ENCODE measurements at places on chromosomes 3 and 15.

- no peak for DNase-seq
Observed at GRCh38 chr15:29102911-29103823, 166.5 kb downstream of the NSMCE3 start.

- no peak for DNase-seq
Observed at GRCh38 chr15:57575363-57575762, 16.3 kb upstream of the MYZAP start.

DNA sequence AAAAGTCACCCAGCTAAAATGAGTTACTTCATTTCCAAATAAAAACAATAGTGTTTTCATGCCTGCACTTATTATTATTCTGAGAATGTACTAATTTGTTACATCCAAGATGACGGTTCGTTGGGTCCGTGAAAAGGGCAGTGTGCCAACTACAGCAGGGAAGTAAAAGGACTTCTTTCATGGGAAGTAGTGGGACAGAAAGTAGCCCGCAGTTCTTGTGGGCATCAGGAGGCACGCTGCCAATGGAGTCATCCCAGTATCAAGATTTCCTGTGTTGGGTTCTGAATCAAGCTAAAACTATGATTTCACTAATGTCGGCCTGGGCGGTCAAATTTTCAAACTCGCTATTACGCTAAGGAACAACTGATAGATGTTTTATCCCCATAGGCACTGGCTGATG, 254.5 kb upstream of the SOX2 start:
- DNase-seq, result no peak

GRCh38 chr3:129176051-129176450, 7.6 kb downstream of the CNBP start:
- no peak for DNase-seq

- no peak for DNase-seq
Observed at GRCh38 chr15:95032156-95032555, 800.8 kb downstream of the MCTP2 start.

GRCh38 chr3:33803894-33804526, 5.6 kb downstream of the PDCD6IP start:
- no peak for DNase-seq

- no peak for DNase-seq
Observed at GRCh38 chr15:89870006-89870405, 23.8 kb downstream of the AP3S2 start.

DNA sequence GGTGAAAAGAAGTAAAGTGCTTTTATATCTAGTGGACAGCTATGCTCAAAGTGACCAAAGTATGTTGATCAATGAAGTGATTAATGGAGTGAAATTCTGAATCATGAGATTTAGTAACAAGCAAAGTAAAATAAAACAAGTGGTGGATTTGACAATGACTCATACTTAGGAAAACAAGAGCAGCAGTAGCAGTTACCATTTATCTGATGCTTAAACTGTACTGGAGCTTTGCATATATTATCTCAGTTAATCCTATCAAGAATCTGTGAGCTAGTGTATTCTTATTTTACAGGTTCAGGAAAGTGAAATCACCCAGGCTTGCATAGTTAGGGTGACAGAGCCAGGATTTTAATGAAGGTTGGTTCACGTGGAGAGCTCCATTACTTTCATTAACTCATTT, 50.6 kb upstream of the SPATA16 start:
- no peak for DNase-seq

- no peak for DNase-seq
Observed at GRCh38 chr15:59443341-59444072, 5.5 kb downstream of the FAM81A start.

GRCh38 chr3:189269365-189269764, 97.6 kb downstream of the TPRG1 start:
- DNase-seq, result no peak

- DNase-seq, result no peak
Observed at GRCh38 chr3:94643400-94643799, 580.5 kb downstream of the NSUN3 start.

GRCh38 chr15:58423831-58424608, 7.8 kb upstream of the LIPC start:
- DNase-seq, result no peak

DNA sequence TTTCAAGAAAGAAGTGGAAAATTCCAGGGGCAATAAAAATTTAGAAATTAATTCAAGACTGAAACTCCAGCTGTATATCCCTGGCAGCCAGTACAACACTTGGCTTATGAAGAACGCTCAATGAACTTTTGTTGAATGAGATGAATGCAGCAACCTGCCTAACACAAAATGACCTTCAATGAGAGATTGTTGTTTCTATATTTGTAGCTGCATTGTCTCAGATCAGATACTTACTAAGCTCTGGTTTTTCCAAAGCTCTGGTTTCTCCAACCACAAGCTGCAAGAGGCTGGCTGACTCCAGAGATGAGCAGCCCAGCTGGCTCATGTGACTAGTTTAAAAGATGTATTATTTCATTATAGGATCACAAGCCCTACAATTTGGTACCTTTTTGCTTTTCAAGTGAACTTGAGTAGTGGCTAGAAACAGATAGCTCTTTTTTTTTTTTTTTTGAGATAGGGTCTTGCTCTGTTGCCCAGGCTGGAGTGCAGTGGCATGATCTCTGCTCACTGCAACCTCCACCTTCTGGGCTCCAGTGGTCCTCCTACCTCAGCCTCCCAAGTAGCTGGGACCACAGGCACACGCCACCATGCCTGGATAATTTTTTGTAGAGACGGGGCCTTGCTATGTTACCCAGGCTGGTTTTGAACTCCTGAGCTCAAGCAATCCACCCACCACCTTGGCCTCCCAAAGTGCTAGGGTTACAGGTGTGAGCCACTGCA, 57.4 kb downstream of the UMPS start:
- no peak for DNase-seq

- DNase-seq, result no peak
Observed at GRCh38 chr3:122403489-122403888, 12.4 kb downstream of the WDR5B start.

- no peak for DNase-seq
Observed at GRCh38 chr3:64859625-64860535, 172.1 kb upstream of the ADAMTS9 start.

GRCh38 chr3:52572221-52572620, 35.8 kb downstream of the UQCC5 start:
- no peak for DNase-seq

- DNase-seq, result no peak
Observed at GRCh38 chr3:28615971-28616370, 267.3 kb upstream of the AZI2 start.

DNA sequence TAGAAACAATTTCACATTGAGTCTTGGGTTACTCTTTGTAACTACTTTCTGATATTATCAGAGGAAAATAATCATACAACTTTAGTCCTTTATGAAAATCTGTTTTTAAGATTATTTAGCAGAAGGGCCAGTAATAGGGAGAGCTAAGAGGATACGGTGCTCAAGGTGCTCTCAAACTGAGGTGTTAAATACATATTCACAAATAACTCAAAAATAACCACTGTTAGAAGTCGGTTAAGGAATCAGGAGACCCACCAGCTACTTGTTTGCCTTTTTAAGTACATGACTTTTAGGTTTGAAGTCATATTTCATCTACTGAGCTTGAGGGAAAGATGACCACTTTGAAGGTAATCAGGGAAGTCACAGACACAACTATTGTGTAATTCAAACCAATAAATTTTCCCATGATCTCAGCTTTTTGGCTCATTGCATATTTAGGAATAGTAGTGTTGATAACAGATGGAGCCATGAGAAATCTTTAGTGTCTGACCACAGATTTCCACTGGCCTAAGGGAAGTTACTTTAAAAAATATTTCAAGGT, 1.4 kb upstream of the RSRC1 start:
- DNase-seq, result no peak

DNA sequence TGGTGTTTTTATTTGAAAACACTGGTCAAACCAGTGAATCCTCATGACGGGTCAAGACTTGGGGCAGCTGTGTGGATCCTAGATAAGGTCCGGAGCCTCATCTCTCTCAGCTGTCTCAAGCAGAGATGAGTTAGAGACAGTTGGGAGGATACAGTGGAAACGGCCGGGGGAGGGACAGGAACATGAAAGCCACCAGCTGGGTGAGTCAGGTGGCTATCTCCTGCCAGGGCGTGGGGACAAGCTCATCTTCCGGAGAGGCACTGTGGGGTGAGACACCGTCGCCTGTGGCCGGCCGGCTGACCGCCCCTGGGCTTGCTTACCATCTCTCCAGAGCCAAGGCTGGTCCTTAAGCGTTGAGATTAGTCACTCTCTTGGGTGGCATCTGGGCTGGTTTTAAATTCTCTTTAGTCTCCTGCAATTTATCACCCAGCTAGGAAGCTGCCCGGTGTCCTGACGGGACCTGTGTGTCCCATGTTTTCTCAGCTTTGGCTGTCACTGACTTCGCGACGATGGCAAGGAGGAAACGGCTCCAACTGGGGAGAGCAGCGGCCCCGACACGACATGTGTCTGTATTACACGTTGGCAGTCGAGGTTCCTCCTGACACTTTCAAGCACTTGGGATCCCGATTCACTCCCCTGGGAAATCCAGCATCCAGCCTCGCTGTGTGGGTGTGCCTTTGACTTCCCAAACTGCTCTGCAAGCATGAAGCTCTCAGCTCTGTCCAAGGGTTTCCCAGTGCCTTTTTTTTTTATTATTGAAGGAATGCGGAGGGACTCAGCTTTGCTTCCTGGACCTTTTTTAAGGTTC, 7.5 kb downstream of the ST8SIA2 start:
- no peak for DNase-seq

DNA sequence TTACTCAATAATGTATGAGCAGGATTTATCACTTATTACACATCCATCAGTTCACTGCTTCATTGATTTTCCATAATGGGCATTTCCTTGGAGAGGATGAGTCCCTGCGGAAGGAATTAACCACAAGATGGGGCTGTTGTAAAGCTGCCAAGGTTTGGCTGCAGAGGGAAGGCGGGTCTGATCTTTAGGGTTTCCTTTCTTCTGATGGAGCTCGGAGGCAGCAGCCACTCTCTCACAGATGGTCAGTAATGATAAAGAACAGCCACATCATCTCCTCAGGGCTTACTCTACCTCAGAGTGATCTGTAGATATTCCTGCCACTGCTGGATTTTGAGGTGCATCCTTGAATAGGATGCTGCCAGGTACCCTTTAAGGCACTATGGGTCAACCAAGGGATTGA, 115.2 kb downstream of the USP13 start:
- DNase-seq, result no peak

- no peak for DNase-seq
Observed at GRCh38 chr15:94467034-94467433, 235.7 kb downstream of the MCTP2 start.

GRCh38 chr3:29513236-29513635, 232.4 kb downstream of the RBMS3 start:
- DNase-seq, result no peak

- DNase-seq, result no peak
Observed at GRCh38 chr15:91482799-91483198, 370.7 kb upstream of the SLCO3A1 start.

DNA sequence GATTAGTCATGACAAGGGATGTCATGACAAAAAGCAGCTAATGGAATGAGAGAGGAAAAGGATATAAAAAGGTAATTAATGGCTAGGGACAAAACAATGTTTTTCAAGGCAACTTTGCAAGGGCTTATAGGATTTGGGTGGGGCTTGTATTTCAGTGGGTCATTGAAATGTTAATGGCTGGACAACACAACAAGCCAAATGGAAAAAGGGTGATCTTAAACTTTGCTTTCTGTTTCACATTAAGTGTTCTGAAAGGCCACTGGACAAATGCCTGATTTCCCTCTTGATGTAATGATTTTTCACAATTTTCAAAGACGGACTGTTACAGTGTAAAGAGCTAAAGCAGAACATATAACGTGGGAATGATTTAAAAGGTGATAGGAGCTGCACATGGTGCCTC, 345.0 kb downstream of the TUSC7 start:
- DNase-seq, result no peak

GRCh38 chr3:156323466-156323865, 203.1 kb downstream of the KCNAB1 start:
- no peak for DNase-seq

DNA sequence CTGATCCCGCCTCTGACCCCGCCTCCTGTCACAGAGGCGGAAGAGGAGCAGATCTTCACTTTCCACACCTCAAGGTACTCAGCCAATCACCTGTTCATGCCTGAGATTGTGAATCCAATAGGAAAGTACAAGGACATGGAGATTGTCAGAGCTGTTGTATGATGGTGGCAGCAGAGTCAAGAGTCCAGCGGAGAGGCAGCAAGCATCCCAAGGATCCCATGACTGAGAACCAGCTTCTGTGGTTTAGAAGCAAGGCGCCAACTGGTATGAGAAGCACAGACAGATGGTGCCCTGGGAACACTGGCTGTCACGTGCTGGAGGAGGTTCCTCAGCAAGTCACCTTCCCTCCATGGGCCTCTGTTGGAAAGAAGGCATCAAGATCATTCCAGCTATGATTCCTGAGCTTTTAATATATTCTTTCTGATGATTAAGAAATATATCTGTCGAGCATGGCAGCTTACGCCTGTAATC, 93.9 kb downstream of the CPN2 start:
- no peak for DNase-seq

- DNase-seq, result no peak
Observed at GRCh38 chr3:63364495-63364894, 86.4 kb downstream of the SYNPR start.

GRCh38 chr3:123096731-123097130, 29.9 kb downstream of the PDIA5 start:
- no peak for DNase-seq

GRCh38 chr3:140545197-140545596, 132.7 kb upstream of the TRIM42 start:
- DNase-seq, result no peak

DNA sequence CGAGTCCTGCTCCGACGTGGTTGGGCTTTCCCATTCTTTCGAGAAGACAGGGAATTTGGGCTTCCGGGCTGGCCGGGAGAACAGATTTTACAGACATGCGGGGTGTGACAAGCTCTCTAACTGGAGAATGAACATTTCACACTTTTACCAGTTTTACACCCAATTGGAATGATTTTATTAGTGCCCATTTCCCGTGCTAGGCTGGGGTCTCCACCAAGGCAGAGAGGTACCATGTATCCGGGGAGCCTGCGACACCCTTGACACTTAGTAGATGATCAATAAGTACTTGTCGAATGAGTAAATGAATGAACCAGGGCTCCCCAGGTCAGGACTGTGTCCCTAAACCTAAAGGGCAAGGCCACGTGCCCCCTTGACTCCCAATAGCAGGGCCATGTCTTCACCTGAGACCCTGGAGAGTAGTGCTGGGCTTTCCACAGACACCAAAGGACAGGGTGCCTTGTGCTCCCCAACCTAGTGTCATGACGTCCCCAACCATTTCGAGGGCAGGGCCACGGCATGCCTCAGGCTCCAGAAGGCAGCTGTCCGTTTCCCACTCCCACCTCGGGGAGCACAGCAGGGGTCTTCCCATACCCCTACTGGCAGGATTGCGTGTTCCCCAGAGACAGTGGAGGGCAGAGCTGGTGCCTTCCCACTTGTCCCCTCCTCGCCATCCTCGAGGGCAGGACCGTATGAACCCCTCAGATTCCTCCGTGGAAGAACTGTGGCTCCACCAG, 679 bp upstream of the MYD88 start:
- peak; percentile 26 for DNase-seq

GRCh38 chr15:29939404-29939803, 117.1 kb upstream of the TJP1 start:
- no peak for DNase-seq

- DNase-seq, result no peak
Observed at GRCh38 chr3:68817243-68817642, 115.1 kb downstream of the TAFA4 start.

- DNase-seq, result no peak
Observed at GRCh38 chr3:38477057-38477820, 18.9 kb upstream of the EXOG start.

GRCh38 chr3:100106094-100106493, 8.2 kb downstream of the FILIP1L start:
- no peak for DNase-seq

- DNase-seq, result no peak
Observed at GRCh38 chr15:29682781-29683180, 139.5 kb downstream of the TJP1 start.

GRCh38 chr3:11803977-11804892, 42.5 kb downstream of the TAMM41 start:
- peak; percentile 4 for DNase-seq
